CD4-positive, alpha-beta memory T cell (primary cell): ENCODE measurements at places on chromosomes 11 and 22. TPM values are rescaled to one million over a fixed set of nuclear protein-coding genes. Genes with fewer than 3 reads are reported as not detected.

The GVQW3 gene
- 10.1 TPM for total RNA-seq

The PLAAT5 gene
- not detected for total RNA-seq

The ASCC2 gene
- 88.7 TPM for total RNA-seq

The GPHA2 gene
- not detected for total RNA-seq

The RBFOX2 gene
- total RNA-seq: 1.0 TPM

The YPEL4 gene
- total RNA-seq: 12.6 TPM

The NRGN gene
- total RNA-seq: not detected

The HBD gene
- total RNA-seq: not detected
